ENCODE measurements at places on chromosomes 6 and 20. TPM values are rescaled to one million over a fixed set of nuclear protein-coding genes. Genes with fewer than 3 reads are reported as not detected.

DNA sequence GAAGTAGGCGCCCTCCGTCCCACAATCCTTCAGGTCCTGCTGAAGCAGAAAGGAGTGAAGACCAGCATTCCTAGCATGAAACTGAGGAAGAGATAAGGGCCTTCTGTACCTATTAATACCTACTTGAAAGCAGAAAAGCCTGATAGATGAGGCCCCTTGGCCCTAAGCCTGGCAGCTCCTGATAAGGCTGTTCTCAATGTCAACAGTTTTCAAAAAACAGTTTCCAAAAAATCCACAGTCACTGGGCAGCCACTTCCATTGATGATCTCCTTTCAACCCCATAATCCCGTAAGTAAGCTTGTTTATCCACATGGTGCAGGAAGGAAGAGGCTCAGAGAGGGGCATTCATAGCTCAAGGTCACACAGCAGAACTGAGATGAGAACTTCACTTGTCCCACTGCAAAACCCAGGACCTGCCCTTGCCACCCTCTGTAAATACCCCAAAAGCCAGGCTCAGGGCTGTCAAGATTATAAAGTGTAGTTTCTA, 2.8 kb upstream of the E2F1 start:
- no peaks in the 10 kb centered on the region for H3K27me3 ChIP-seq
- no peak for DNase-seq
- no peaks in the 10 kb centered on the region for H3K36me3 ChIP-seq
- H3K4me3 ChIP-seq: no peak overlapping the region
- peaks cover 16% of the 10 kb centered on the region for H3K4me1 ChIP-seq

DNA sequence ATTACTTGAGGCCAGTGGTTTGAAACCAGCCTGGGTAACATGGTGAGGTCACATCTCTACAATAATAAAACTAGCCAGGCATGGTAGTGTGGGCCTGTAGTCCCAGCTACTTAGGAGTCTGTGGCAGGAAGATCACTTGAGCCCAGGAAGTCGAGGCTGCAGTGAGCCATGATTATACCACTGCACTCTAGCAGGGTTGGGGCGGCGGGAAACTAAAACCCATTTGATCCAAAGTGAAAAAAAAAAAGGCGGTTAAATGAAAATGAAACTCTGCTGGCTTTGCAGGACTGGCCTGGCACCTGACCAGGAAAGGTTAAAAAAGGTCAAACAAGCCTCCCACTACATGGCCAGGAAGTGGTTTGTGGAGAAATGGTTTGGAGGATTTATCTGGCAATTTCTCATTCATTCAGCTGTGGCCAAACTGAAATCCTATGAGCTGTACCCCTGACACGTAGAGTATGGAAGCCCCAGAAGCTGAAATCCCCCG, 36.6 kb downstream of the MTRES1 start:
- DNase-seq: no peak
- peak overlapping the region; percentile 47 for H3K27ac ChIP-seq
- H3K4me1 ChIP-seq: peaks cover 31% of the 10 kb centered on the region
- no peaks in the 10 kb centered on the region for H3K27me3 ChIP-seq

- DNase-seq: no peak
- no peaks in the 10 kb centered on the region for H3K27me3 ChIP-seq
- no peak overlapping the region for H3K27ac ChIP-seq
- H3K4me3 ChIP-seq: no peak overlapping the region
Observed at GRCh38 chr6:37308069-37308815, 45.5 kb upstream of the RNF8 start.

DNA sequence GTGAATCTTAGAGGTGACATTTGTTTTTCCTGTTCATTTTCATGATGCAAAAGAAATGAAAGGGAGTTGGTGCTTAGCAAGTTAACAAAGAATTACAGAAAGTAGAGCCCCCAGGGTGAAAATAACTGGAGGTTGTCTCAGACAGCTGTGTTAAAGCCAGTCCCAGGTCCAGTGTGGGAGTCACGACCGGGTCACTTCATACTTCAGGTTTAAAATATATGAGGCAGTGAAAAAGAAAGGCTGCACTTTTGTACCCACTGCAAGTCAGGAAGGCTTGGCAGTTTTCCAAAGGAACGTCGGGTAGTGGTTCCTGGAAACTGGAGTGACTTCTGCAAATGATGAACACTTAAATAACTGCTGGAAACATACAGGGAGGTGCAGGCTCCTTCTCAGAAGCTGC, 91.5 kb upstream of the THBS2 start:
- H3K36me3 ChIP-seq: no peaks in the 10 kb centered on the region
- H3K4me3 ChIP-seq: no peak overlapping the region
- no peak for DNase-seq
- H3K4me1 ChIP-seq: no peaks in the 10 kb centered on the region
- no peak overlapping the region for H3K27ac ChIP-seq

DNA sequence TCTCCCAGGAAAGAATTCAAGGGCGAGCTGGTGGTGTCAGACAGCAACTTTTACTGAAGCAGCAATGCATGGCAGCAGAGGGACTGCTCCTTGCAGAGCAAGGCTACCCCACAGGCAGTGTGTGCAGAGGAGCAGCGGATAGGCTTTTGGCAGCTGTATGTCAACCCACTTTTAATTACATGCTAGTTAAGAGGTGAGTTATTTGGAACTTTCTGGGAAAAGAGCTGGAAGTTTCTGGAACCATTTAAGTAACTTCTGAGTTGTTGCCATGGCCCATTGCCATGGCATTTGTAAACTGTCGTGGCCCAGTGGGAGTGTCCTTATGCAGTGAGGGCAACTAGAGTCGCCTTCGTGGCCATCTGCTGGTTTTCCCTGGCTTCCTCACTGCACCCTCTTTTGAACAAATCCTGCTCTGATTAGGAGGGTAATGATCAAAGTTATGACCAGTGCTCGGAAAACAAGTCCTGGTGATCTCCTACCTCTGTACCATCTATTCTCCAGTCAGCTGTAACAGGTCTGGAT, 34.0 kb downstream of the BPIFB4 start:
- no peak overlapping the region for H3K27ac ChIP-seq
- H3K4me1 ChIP-seq: no peaks in the 10 kb centered on the region
- H3K27me3 ChIP-seq: no peaks in the 10 kb centered on the region

GRCh38 chr6:11277275-11278206, 45.1 kb upstream of the NEDD9 start:
- no peak overlapping the region for H3K4me3 ChIP-seq
- no peaks in the 10 kb centered on the region for H3K36me3 ChIP-seq
- peak; percentile 88 for DNase-seq
- no peak overlapping the region for H3K27ac ChIP-seq
- H3K27me3 ChIP-seq: no peaks in the 10 kb centered on the region
- peaks cover 9% of the 10 kb centered on the region for H3K4me1 ChIP-seq

DNA sequence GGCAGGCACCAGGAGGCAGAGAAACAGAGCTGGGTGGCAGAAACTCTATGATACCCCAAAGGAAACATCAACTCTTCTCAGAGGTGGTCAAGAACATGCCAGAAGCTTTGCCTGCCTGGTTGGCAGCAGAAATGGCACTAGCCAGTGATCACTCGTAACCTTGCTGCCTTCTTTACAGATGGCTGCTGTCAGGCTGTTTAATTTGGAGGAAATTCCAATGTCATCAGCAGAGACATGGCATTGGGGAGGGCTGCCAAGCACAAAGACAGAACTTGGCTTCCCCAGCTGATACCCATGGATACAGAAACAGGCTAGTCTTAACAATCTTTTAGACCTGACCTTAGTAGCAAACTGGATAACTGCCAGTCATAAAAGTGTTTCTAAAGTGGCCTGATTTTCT, 153.6 kb downstream of the GMPR start:
- H3K36me3 ChIP-seq: no peaks in the 10 kb centered on the region
- H3K27ac ChIP-seq: no peak overlapping the region
- H3K4me3 ChIP-seq: no peak overlapping the region
- no peaks in the 10 kb centered on the region for H3K4me1 ChIP-seq
- no peaks in the 10 kb centered on the region for H3K27me3 ChIP-seq

GRCh38 chr6:92648364-92649086, 770.8 kb downstream of the EPHA7 start:
- DNase-seq: no peak
- no peaks in the 10 kb centered on the region for H3K4me1 ChIP-seq
- no peaks in the 10 kb centered on the region for H3K36me3 ChIP-seq
- no peak overlapping the region for H3K27ac ChIP-seq
- no peaks in the 10 kb centered on the region for H3K27me3 ChIP-seq
- no peak overlapping the region for H3K4me3 ChIP-seq

DNA sequence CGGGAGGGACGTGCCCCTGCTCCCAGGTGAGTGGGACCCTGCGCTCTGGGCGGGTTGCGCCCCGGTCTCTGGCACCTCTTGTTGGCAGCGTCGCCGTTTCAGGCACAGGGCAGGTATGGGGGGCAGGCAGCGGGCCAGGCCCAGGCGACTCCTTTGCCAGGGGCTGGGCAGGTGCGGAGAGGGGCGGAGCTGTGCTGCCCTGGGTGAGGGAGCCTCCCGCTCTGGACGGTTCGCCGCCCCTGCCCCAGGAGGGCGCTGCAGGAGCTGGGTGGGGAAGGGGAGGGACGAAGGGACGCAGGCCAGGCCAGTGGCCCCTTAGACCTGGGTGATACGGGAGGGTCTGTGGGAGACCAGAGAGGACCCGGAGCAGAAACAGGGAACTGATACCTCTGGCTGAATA, 663.9 kb upstream of the DEFB115 start:
- DNase-seq: peak; percentile 56
- no peak overlapping the region for H3K4me3 ChIP-seq
- peaks cover 5% of the 10 kb centered on the region for H3K27me3 ChIP-seq
- no peaks in the 10 kb centered on the region for H3K4me1 ChIP-seq
- H3K27ac ChIP-seq: no peak overlapping the region

Gene MUC21
- total RNA-seq: not detected

Gene SCRT2
- total RNA-seq: 0.31 TPM

Gene ZBTB22
- 7.7 TPM for total RNA-seq

Gene NINL
- 31.2 TPM for total RNA-seq

Gene MARCKS
- 85.9 TPM for total RNA-seq

Measured in GM23338 (cell line).